HFFc6 (cell line): ENCODE measurements at places on chromosomes 12 and 14. TPM values are rescaled to one million over a fixed set of nuclear protein-coding genes. Genes with fewer than 3 reads are reported as not detected.

GRCh38 chr14:68075382-68076029 lies 255.9 kb downstream of the RAD51B start:
- no peak overlapping the region for H3K27ac ChIP-seq
- DNase-seq, result no peak
- no peak overlapping the region for H3K4me3 ChIP-seq
- no peaks in the 10 kb centered on the region for H3K27me3 ChIP-seq
- peaks cover 23% of the 10 kb centered on the region for H3K4me1 ChIP-seq

PLCZ1 gene
- total RNA-seq, result not detected in 3 replicates

GRCh38 chr12:5899675-5900074 lies 45.4 kb downstream of the ANO2 start:
- H3K36me3 ChIP-seq, result no peaks in the 10 kb centered on the region
- no peaks in the 10 kb centered on the region for H3K4me1 ChIP-seq
- H3K27me3 ChIP-seq, result peaks cover 9% of the 10 kb centered on the region
- H3K27ac ChIP-seq, result no peak overlapping the region

RERGL gene
- not detected in 2 replicates for total RNA-seq

GRCh38 chr14:68935761-68936214 lies 43.3 kb downstream of the ACTN1 start:
- peaks cover 31% of the 10 kb centered on the region for H3K36me3 ChIP-seq
- H3K27me3 ChIP-seq, result peaks cover 2% of the 10 kb centered on the region; the same call in 1 of the 2 replicates
- DNase-seq, result no peak

ETFBKMT gene
- total RNA-seq, result 1.8 to 2.1 TPM (median 1.9 TPM) in 3 replicates

INSM2 gene
- not detected in 3 replicates for total RNA-seq

GRCh38 chr12:11798856-11799501 lies 149.5 kb downstream of the ETV6 start:
- H3K4me1 ChIP-seq, result peaks cover 65% of the 10 kb centered on the region
- peak overlapping the region; percentile 80 for H3K27ac ChIP-seq
- peak; percentile 69 for DNase-seq
- no peaks in the 10 kb centered on the region for H3K27me3 ChIP-seq
- peaks cover 11% of the 10 kb centered on the region; the same call in 1 of the 2 replicates for H3K36me3 ChIP-seq
- H3K4me3 ChIP-seq, result peak overlapping the region; percentile 51

- peaks cover 3% of the 10 kb centered on the region; the same call in 1 of the 2 replicates for H3K27me3 ChIP-seq
- peak overlapping the region; percentile 24; the same call in 1 of the 2 replicates for H3K27ac ChIP-seq
- no peak for DNase-seq
- peaks cover 47% of the 10 kb centered on the region for H3K4me1 ChIP-seq
- no peaks in the 10 kb centered on the region for H3K36me3 ChIP-seq
Observed at GRCh38 chr12:116172224-116172849, 105.2 kb downstream of the MED13L start.

- H3K4me3 ChIP-seq, result no peak overlapping the region
- no peaks in the 10 kb centered on the region for H3K36me3 ChIP-seq
- no peak overlapping the region for H3K27ac ChIP-seq
- DNase-seq, result no peak
- peaks cover 18% of the 10 kb centered on the region for H3K4me1 ChIP-seq
Observed at GRCh38 chr12:52270541-52271070, 3.8 kb upstream of the KRT86 start.

DNA sequence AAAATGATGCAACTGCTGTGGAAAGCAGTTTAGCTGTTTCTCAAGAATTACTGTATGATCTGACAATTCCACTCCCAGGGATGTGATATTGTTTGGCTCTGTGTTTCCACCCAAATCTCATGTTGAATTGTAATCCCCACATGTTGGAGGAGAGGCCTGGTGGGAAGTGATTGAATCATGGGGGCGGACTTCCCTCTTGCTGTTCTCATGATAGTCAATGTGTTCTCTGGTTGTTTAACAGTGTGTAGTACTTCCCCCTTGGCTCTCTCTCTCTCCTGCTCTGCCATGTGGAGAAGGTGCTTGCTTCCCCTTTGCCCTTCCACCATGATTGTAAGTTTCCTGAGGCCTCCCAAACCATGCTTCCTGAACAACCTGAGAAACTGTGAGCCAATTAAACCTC lies 93.4 kb upstream of the CPM start:
- no peak overlapping the region for H3K27ac ChIP-seq
- no peak for DNase-seq
- H3K4me1 ChIP-seq, result peaks cover 84% of the 10 kb centered on the region
- no peak overlapping the region for H3K4me3 ChIP-seq

DNA sequence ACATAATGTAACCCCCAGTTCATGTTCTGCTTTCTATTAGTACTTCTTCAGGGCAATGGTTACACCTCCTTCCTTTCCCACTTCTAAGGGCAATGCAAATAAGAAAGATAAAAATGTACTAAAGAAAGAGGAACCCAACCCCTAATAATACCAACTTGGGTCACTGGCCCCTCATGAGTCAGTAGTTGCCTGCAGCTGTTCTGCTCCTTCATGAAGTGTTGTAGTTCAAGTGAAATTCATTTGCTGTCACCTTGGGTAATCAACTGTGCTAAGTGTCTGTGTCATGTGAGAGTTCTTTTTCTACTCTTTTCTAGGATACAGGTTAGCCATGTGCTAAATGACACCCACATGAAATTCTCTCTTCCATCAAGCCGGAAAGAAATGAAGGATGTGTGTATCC lies 91.8 kb downstream of the PLXNC1 start:
- H3K36me3 ChIP-seq, result no peaks in the 10 kb centered on the region
- no peak overlapping the region for H3K4me3 ChIP-seq
- H3K4me1 ChIP-seq, result no peaks in the 10 kb centered on the region
- no peak overlapping the region for H3K27ac ChIP-seq

DNA sequence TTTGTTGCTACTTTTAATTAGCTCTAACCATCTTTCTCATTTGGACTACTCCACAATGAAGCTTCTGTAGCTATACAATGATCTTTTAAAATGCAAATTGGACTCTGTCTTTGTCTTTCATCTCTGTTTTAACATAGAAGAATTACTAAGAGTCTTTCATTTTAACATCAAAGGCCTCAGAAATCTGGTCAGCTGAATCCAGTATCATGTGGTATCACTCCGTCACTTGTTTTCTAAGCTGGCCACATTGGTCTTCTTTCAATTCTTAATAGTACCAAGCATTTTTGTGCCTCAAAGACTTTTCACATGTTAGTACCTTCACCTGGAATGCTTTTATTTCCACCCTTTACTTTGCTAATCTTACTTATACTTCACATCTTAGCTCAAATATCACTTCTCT lies 95.5 kb upstream of the SLC16A7 start:
- H3K4me1 ChIP-seq, result peaks cover 6% of the 10 kb centered on the region; the same call in 1 of the 2 replicates
- H3K36me3 ChIP-seq, result no peaks in the 10 kb centered on the region
- no peak overlapping the region for H3K4me3 ChIP-seq

DNA sequence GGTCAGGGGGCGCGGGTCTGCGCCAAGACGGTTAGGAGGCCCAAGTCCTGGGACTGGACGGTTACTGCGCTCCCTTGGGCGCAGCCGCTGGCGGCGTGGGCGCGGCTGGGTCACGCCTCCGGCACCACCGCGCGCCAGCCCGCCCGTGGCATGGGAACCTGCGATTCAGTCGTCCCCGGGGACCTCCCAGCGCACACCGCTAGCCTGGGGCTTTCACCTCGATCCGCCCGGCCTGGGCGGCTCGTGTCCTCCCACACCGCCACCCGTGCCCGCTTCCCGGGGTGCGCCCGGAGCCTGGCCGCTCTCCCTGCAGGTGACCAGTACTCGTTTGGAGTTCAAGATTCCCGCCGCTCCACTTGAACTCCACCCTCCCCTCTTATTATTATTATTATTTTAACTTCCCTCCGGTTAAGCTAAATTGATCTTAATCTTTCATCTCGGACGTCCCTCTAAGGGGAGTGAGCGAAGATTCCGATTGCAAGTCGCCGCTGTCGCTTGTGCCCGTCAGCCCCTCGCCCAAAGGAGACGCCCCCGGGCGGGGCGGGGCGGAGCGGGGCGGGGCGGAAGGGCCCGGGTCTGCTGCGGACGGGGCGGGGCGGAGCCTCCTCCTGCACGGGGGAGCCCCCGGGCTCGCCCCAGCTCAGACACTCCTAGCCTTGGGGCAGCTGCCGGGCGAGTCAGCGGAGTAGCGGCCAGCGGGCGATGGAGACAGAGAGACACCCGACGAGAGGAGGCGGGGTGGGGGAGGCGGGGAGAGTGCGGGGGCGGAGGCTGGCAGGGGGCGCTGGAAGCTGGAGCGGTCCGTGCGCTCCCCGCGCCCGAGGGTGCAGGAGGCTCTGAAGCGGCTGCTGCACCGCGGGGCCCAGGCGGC lies at the start of gene KCNMB4:
Gene KCNMB4 (plus strand): TSS at position 643 of the 871 bp plus-strand sequence. CDS start 445 bp downstream, outside the sequence.
- H3K4me1 ChIP-seq, result peaks cover 20% of the 10 kb centered on the region
- H3K4me3 ChIP-seq, result peak within 1 kb of the TSS; percentile 87
- no peak within 1 kb of the TSS for H3K27ac ChIP-seq
- peaks cover 24% of the 10 kb centered on the region; the same call in 1 of the 2 replicates for H3K27me3 ChIP-seq
- no peak for DNase-seq
- H3K36me3 ChIP-seq, result no peaks in the 10 kb centered on the region

DNA sequence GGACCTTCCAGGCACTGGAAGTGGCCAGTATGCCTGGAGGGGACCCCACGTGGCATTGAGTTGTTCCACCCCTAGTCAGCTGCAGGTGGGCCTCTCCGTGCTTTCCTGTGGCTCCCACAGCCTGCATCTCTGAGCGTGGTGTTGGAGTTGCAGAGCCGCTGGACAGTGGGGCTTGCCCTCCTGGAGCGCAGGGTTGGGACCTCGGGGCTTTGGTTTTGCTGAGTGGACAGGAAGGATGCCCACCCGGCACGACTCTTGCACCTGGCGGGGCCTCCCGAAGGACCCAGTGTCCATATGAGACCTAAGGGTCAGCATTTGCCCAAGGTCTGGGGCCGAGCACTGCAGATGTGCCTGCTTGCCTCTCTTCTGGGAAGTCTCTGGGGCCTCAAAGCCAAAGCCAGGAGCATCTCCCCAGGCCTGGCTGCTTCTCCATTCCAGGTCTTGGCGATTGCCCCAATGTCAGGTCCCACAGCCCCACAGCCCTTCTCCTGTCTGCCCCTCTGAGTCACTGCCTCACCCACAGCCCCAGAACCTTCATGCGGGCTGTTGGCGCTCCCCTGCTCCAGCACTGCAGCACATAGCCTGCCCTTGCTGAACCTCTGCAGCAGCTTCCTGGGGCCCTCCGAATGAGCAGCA lies 1.5 kb downstream of the PACS2 start:
- peak overlapping the region; percentile 88 for H3K4me3 ChIP-seq
- H3K4me1 ChIP-seq, result peaks cover 34% of the 10 kb centered on the region
- H3K27ac ChIP-seq, result peak overlapping the region; percentile 70; the same call in 1 of the 2 replicates
- DNase-seq, result no peak
- no peaks in the 10 kb centered on the region for H3K36me3 ChIP-seq
- H3K27me3 ChIP-seq, result no peaks in the 10 kb centered on the region; the same call in 1 of the 2 replicates

- H3K27ac ChIP-seq, result no peak overlapping the region; the same call in 1 of the 2 replicates
- no peak for DNase-seq
- H3K36me3 ChIP-seq, result peaks cover 23% of the 10 kb centered on the region; the same call in 1 of the 2 replicates
- peaks cover 63% of the 10 kb centered on the region for H3K4me1 ChIP-seq
Observed at GRCh38 chr12:72349491-72349890, 77.3 kb downstream of the TRHDE start.

- no peaks in the 10 kb centered on the region for H3K36me3 ChIP-seq
- H3K27me3 ChIP-seq, result peaks cover 3% of the 10 kb centered on the region
- H3K4me3 ChIP-seq, result no peak overlapping the region
- no peak for DNase-seq
- peaks cover 30% of the 10 kb centered on the region for H3K4me1 ChIP-seq
Observed at GRCh38 chr12:113891167-113891692, 74.9 kb downstream of the RBM19 start.

DNA sequence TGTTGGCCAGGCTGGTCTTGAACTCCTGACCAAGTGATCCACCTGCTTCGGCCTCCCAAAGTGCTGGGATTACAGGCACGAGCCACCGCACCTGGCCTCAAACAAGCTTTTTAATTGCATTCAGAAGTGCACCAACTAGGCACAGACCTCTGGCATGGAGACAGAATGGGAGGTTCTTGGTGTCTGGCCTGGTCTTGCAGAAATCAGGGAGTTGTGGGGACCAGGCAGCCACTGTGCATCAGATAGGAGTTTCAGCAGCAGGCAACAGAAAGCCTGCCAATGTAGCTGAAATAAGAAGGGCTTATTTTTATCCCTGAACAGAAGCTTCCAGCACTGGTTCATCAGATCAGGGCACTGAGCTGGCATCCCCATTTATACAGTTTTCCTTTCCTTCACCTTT lies 22.2 kb upstream of the TCL1B start:
- H3K36me3 ChIP-seq, result no peaks in the 10 kb centered on the region
- H3K4me3 ChIP-seq, result no peak overlapping the region
- DNase-seq, result no peak
- H3K27me3 ChIP-seq, result peaks cover 7% of the 10 kb centered on the region
- H3K4me1 ChIP-seq, result no peaks in the 10 kb centered on the region

- no peak for DNase-seq
- no peak overlapping the region for H3K27ac ChIP-seq
- no peaks in the 10 kb centered on the region for H3K4me1 ChIP-seq
- no peak overlapping the region for H3K4me3 ChIP-seq
- H3K36me3 ChIP-seq, result peaks cover 8% of the 10 kb centered on the region; the same call in 1 of the 2 replicates
Observed at GRCh38 chr12:31849090-31849687, 110.0 kb upstream of the RESF1 start.

KRT79 gene
- total RNA-seq, result not detected in 3 replicates
